ENCODE measurements at places on chromosomes 7 and 10.

DNA sequence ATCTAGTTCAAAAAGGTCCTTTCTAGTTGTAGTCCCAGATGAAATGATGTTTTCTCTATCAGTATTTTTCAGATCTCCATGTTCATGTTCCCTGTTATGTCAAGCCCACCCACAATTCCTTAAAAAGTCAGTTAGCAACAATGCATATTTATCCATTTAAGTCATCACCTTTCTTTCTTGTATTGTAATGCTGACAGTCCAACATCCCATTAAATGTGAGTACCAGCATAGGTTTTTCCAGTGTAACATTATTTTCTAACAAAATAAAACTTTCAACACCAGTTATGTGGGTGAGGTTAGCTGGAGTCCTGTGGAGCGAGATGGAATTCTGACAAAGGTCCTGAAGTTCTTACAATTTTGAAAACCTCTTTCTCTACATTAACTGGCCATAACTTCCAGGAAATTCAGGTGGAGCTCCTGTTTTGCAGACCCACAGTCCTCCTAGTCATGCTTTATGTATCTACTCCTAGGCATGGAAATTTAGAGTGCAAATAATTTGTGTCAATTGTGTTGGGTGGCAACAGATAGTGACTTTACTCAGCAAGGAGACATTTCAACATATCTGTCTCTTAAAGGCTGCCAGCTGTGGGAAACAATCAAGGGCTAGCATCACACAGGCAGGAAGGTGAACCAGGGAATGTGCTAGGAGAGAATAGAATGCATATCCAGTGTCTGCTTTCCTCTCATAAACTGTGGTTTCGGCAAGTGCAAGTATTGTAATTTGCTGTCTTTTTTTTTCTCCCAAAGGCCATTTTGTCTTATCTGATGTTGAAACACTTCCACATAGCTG, 162.6 kb downstream of the MTERF1 start:
- DNase-seq, result no peak

DNA sequence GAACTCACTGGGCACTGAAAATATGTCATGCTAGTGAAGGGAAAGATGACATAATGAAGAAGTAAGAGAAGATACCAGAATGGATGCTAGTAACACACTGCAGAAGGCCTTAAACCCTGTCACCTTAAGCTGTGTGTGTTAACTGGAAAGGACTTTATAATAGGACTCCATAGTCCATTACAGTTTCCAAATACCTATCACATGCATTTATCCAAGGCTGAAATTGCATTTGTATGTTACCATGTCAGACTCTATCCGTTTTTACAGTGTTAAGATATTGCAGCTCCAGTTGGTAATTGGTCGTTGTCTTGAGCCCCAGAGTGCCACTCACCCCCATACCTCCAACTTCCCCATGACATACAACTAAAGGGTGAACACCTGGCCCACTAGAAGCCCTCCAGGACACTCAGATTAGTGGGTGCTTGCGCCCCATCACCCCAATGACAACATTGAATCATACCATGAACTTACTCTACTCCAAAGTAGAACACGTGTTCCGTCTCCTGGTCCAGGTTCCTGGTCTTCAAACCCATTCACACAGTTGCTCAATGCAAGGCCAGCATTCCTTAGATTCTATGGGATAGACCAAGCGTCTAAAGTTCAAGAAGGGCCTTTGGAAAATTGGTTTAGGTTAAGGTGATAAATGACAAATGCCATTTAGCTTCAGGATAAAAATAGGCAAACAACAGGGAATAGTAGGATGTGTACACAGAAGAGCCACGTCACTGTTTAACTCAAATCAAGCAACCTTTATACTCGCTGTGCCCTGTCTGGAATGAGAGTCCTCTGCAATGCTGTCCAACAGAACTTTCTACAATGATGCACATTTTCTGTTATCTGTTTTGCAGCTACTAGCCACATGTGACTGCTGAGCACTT, 2.1 kb upstream of the RAPGEF5 start:
- DNase-seq, result no peak

GRCh38 chr7:128384726-128385125, 23.2 kb upstream of the PRRT4 start:
- DNase-seq, result no peak

GRCh38 chr7:41164440-41164839, 538.5 kb downstream of the INHBA start:
- no peak for DNase-seq

DNA sequence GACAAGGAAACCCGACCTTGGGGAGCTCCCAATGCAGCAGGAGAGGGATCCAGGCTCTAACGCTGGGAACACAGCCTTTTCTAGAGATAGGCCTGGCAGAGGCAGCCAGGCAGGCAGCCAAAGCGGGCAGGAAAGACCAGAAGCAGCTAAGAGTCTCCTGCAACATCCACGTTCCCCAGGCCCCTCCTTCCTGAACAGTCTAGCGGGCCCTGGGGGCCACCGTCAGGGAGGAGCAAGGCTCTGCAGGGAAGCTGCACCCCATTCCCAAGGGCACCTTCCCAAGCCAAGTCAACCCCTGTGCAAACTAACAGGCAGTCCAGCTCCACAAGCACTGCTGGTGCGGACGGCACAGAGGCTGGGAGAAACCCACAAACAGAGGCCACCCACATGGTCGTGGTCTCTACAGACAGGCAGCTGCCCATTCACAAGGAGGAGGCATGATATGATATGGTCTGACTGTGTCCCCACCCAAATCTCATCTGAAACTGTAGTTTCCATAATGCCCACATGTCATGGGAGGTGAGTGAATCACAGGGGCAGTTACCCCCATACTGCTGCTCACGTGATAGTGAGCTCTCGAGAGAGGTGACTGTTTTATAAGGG, 115.7 kb downstream of the MAD1L1 start:
- DNase-seq, result no peak

GRCh38 chr7:112981966-112982365, 104.7 kb downstream of the GPR85 start:
- DNase-seq, result no peak

- no peak for DNase-seq
Observed at GRCh38 chr7:149742075-149742701, 31.2 kb downstream of the ZNF467 start.

DNA sequence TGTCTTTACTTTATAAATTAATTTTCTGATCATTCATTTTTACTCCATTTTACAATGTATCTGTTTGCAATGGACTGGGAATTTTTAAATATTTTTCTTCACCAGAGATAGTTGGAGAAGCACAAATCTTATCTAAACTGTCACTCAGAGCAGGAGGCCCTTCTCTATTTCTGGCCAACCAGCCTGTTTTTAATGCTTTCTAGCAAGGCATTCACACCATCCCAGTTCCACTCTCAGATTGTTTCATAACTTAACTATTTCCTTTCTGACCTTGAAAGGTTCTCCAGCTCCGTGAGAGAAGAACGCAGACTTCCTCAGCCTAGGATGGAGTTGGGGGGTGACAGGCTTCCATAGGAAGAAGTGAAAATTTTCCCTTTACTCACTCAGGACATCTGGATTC, 155.8 kb downstream of the SKIDA1 start:
- DNase-seq, result no peak

DNA sequence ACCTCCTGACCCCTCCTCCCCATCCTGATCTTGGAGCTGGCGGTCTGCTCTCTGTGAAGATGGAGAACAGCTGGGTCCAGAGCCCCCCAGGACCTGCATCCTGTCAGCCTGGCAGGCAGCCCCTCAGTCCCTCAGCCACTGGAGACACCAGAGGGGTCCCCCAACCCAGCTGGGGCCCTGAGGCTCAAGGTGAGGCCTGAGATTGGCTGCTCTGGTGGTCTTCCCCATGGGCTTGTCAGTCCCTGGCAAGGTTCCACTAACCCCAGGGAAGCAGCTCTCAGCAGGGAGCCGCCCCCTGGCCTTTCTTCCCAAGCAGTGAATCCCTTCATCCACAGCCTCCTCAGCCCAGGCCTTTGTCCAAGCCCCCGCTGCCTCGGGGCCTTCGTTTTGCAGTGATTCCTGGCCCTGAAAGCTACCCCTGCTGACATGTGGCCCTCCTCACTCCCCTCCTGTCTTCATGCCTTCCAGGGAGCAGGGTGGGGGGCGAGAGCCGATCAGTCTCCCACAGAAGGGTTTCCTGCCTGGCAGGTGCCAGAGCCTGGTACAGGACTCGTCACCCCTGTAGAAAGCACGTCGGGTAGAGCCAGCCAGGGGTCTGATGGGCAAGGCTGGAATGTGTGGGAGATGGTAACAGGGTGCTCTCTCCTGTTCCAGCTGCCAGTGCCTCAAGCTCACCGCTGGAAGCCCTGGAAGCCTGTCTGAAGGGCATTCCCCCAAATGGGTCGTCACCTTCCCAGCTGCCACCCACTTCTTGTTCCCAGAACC, 48.5 kb downstream of the ZNF467 start:
- DNase-seq, result no peak

DNA sequence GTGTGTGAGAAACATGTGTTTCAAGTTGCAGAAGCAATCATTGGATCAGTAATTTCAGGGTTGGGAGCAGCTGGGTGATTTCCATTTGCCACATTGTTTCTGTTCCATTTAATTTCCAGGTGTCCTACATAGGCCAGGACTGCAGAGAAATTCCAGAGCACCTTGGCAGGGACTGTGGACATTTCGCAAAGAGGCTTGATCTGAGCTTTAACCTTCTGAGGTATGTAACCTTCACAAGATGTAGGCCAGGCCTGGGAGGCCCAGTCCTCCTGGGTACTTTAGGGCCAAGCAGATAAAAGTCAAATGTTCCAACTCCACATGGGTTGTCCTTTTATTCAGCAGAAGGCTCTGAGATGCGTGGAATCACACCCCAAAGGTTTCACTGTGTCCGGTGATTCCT, 6.9 kb downstream of the LRMDA start:
- no peak for DNase-seq

DNA sequence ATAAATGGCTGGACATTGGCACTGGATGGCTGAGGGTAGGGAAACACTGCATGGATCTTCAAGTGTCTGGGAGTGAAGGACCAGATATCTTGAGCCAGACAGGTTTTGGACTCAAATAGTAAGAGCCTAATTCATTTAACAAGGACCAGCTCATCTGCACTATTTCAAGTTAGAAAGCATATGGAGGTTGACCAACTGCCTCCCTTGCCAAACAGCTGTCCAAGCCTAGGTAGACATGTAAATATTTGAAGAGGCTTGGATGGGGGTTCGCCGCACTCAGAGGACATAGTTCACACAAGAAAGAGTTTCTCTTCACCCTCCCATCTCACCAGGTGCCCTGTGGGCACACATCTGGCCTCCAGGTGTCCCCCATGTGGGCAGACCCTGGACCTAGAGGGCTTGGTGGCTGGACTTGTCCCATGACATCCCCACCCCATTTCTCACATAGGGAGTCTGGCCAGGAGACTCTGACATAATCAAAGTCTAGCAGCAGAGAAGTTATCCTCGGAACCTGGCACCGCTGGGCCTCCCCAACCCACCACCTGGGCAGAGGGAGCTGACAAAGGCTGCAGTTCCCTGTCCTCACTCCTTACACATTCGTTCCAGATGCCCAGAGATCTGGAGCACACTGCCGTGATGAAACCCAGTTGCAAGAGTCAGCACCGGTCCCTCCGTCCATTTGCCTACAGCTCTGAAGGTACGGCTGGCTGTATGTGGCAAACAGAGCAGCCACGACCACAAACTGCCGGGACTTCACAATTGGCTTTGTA, 116.9 kb upstream of the GDF10 start:
- DNase-seq, result no peak

Data from esophagus squamous epithelium (tissue), 5 donors.